ENCODE measurements at places on chromosomes 2 and 18.

GRCh38 chr18:2148823-2149222 lies 422.5 kb downstream of the METTL4 start:
- no peak for DNase-seq

DNA sequence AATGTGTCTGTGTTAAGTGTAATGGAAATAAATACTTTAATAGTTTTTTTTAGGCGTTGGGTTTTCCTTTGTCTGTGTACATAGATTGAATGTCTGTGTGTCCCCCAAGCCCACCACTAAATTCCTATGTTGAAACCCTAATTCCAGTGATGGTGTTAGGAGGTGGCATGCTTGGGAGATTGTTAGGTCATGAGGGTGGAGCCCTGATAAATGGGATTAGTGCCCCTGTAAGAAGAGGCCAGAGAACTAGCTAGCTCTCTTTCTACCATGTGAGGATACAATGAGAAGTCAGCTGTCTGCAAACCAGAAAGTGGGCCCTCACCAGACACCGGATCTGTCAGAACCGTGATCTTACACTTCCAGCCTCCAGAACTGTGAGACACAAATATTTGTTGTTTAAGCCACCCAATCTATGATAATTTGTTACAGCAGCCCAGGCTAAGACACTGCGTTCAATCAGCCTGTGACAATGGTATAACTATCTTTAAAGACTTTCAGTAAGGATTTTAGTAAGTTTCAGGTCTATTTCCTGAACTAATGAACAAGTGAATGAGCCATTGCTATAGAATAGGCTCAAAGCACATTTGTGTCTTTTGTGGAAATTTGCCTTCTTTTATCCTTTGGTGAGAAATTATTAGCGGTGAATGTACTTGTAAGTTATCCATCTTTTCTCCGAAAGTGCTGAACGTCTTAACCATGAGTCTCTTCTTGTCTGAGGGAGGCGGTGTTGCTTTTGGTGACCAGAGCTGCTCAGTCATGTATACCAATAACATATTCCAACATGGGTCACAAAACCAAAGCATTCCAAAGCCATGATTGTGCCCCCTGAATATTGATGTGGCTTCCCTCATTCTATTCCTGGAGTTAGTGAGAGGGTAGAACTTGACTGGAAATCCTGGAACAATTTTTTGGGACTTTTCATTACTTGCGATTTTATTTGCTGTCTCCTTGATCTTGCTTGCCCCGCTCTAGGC lies 29.6 kb upstream of the IL1R1 start:
- no peak for DNase-seq

- no peak for DNase-seq
Observed at GRCh38 chr2:43174368-43174916, 52.0 kb downstream of the ZFP36L2 start.

- DNase-seq = no peak
Observed at GRCh38 chr2:129203331-129203730, 776.1 kb upstream of the RAB6C start.

- DNase-seq = no peak
Observed at GRCh38 chr18:3748086-3748485, 298.1 kb downstream of the TGIF1 start.

DNA sequence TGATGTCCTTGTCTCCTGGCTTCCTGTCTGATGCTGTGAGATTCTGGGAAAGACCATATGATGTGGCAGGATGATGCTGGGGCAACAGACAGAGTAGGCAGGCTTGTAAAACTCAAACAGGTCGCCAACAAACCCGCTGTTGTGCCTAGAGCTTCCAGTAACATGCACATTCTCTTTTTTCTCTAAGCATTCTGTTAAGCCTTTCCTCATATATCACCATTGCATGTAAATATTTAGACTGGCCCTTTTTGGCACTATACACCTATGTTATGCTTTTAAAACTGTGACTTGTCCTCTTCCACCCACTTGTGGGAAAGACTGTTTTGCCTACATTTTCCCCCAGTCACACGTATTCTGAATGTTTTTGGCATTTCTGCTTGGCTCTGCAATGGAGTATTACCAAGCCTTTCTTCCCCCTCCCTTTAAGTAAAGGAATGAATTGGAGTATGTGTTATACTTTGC lies 250.4 kb upstream of the TANK start:
- no peak for DNase-seq
